Right ventricle myocardium superior (tissue), 1 donor: ENCODE measurements at places on chromosomes 16 and 17. TPM values are rescaled to one million over a fixed set of nuclear protein-coding genes. Genes with fewer than 3 reads are reported as not detected.

DNA sequence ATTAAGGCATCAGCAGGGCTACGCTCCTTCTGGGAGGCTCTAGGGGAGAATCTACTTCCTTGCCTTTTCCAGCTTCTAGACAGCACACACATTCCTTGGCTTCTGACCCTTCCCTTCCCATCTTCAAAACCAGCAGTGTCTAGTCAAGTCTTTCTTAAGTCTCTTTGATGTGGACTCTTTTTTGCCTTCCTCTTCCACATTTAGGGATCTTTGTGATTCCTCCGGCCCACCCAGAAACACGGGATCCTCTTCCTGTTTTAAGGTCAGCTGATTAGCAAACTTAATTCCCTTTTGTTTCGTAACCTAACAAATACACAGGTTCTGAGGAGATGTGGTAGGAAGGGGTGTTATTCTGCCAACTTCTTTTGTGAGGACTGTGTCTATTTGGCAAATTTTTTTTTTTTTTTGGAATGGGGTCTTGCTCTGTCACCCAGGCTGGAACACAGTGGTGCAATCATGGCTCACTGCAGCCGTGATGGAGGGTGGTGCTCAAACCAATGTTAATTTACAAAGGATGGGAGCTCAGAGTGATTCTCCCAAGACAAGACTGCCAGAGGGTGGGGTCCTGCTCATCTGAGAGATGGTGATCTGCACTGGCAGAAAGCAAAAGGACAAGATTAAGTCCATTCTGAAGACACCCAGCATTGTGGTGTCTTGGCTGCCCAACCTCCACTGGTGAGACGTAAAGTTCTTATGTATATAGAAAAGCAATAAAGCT, 14.7 kb downstream of the KNOP1 start:
- DNase-seq: no peak

- DNase-seq: no peak
Measured at GRCh38 chr17:64583038-64583437, 76.3 kb downstream of the CEP95 start.

DNA sequence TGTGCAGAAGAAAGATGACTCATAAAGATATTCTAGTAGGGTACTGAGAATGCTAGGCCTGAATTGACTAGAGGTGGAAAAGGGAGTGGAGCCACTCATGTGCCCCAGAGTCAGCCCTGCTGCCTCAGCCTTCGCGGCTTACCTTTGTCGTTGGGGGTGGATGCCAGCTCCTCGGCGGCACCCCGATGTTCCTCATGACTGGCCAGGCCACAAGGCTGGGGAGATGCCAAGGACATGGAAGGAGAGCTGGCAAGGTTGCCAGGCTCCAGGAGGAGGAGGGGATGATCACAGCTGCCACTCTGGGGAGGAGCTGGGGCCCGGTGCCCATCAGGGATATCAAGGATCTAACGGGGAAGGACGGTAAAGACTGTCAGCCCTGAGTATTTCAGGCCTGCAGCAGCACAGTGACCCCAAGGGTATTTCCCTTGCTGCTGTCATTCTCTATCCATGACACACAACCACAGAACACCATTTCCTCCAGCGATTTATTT, 9.7 kb upstream of the SLC35B1 start:
- DNase-seq: no peak

DNA sequence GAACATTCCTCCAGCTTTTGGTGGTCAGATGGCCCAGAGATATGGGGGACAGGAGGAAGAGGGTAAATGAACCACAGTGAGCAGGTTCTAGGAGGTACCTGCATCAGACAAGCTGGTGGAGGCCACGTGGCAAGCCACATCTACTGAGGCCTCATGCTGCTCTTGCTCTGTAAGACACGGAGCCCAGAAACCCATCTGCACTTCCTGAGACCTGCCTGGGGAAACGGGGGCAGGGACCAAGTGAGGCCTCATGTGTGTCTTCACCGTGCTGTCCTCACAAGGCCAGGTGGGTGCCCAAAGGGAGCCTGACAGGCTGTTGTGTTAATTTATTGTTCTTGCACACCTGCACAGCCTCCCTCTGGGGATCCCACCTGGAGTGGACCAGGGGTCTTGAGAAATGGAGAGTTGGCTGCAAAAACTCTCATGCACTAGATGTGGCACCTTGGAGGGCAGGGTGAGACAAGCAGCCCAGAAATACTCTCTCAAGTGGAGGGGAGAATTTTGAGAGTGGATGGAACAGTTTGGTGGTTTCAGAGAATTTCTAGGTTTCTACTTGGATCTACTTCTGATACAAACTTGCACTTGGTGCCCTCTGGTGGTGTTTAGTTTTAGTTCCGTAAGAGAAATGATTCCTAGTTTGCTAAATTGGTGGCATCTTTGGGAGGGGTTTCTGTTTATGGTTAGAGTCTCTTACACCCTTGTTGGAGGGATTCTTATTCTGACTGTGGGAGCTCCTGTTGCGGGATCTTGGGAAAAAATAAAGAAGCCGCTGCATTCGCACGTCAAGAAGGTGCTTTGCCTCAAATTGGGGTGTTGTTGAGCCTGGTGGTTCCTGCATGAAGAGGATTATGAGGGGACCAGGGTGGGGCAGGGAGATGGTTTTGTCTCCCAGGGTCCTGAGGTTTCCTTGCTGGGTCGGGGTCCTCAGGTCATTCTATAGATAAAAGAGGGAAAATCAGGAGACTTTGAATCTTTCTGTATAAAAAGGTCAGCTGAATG, 47.5 kb downstream of the SLC6A2 start:
- no peak for DNase-seq

DNA sequence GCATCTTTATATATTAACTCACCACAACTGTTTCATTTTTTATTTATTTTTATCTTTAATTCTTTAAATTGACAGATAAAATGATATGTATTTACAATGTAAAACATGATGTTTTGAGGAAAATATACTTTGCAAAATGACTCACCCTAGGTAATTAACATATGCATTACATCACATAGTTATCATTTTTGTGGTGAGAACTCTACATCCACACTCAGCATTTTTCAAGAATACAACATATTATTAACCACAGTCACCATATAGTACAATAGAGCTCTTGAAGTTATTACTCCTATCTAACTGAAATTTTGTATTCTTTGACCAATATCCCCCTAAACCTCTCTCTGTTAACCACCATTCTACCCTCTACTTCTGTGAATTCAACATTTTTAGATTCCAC, 194.7 kb upstream of the KIF2B start:
- DNase-seq: no peak

GRCh38 chr17:10748531-10749181, 18.8 kb upstream of the TMEM220 start:
- no peak for DNase-seq

The TSPAN10 gene
- 0.24 TPM for total RNA-seq

GRCh38 chr16:89563639-89564392, 3.3 kb downstream of the RPL13 start:
- DNase-seq: no peak

GRCh38 chr16:24077966-24078365, 178.2 kb upstream of the CACNG3 start:
- DNase-seq: no peak

- peak; percentile 77 for DNase-seq
Measured at GRCh38 chr17:1785930-1786329, 24.1 kb downstream of the SERPINF1 start.

DNA sequence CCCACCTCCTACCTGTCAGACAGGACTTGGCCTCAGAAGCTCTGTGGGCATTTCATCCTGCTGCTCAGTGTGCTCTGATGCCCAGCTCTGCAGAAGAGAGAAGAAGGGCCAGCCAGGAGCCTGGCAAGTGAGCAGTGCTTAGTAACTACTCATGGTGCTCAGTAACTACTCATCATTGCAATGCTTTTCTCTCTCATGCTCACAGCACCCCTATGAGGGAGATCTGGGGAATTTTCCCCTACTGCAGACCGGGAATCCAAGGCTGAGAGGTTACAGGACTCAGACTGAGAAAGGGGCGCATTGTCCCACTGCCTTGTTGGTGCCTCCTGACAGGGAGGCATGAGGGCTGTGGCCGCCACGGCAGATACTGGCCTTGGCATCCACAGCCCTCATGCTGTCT, 261.1 kb downstream of the C16orf95 start:
- no peak for DNase-seq

The IRX5 gene
- total RNA-seq: 11.6 TPM

- no peak for DNase-seq
Measured at GRCh38 chr16:83011939-83012338, 385.2 kb downstream of the CDH13 start.

DNA sequence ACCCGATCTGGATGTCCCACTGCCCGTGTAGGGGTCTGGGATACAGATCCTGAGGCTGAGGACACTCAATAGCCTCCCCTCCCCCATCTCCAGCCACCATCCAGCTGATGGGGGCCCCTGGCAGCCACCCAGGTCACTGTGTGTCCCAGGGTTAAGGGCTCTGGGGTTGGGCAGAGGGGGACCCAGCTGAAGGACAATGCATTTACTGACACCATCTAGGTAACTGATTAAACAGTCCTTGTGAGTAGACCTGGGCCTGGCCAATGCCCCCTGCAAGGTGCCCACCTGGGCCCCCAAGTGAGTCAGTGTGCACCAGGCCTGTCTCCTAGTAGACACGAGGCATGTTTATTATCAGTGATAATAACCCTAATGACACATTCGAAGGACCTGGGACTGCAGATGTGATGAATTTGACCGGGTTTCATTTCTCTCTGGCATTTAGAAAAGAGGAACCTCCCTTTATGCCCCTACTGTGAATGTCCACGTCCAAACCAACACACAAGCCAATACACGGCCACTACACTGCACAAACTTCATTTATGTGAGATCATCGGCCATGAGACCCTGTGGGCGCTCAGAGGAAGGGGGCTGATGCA, 261.9 kb upstream of the FOXF1 start:
- DNase-seq: no peak

The HS3ST3A1 gene
- total RNA-seq: 1.3 TPM

DNA sequence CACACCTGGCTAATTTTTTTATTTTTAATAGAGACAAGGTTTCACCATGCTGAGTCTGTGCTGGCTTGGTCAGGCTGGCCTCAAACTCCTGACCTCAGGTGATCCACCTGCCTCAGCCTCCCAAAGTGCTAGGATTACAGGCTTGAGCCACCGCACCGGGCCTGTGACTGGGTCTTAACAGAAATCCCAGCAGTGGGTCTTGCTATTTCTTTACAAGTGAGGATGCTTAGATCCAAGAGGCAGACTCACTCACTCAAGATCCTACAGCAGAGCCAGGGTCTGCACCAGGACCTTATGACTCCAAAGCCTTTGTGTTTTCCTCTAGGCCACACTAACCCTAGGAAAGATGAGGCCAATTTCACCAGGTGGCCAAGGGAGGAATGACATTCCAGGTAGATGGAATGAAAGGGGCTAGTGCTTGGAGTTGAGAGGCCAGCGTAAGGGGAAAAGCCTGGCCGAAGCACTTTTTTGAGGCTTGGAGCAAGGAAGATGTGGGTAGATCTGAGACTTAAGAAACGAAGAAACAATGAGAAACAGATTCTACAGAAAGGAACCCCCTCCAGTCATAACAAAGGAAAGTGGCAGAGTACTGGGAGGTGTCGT, 5.7 kb upstream of the STAT5A start:
- no peak for DNase-seq

The CHRNE gene
- total RNA-seq: 0.30 TPM

GRCh38 chr16:87048038-87048729, 269.0 kb downstream of the C16orf95 start:
- DNase-seq: no peak
